GM20000 (cell line): ENCODE measurements at places on chromosomes 12 and 14.
A peak's percentile ranks its signal among the peaks of the same experiment; 100 is the strongest.

DNA sequence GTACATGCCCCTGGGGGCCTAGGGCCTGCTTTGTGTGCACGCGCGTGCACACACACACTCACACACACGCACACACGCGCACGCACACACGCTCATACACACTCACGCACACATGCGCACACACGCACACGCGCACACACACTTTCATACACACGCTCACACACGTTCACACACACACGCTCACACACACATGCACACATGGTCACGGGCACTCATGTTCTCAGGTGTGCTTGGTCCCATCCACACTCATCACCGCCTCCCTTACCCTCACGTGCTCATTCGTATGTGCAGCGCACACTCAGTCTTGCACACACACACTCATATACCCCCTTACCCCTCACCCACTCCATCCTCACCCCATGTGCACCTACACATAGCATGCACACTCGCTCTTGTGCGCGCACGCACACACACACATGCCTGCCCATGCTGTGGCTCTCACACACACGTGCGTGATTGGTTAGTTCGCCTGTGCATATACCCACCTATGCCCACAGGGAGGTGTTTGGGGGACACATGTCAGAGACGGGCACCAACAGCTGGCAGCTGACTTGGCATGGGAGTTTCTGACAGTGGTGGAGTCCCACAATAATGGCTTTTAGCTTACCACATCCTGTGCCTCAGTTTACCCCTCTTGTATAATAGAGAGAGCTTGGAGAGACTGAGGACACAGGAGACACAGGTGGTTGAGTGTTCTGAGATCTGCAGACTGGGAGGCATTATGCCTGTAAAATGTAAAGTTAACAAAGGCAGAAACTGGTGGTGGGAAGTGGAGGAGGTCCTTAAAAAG is 28.7 kb downstream of the TSPAN9 start:
- no peak for DNase-seq

DNA sequence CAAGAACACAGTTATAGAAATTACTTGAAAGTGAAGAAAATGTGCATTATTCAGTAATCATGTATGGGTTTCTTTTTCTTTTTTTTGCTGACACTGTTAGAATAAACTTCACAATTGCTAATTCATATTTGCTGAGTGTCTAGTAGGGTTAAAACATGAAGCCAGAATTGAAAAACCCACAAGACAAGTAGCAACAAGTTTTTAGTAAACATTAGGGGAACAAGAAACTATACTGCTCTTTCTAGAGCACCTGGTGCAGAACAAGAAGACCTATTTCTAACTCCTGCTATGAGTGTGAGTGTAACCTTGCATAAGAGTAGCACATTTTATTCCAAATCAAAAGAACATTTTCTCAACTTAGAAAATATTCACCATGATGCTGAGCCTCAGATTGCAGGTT is 83.2 kb downstream of the ITPR2 start:
- DNase-seq, result peak; percentile 32

GRCh38 chr12:6090803-6091202 is 33.7 kb downstream of the VWF start:
- no peak for DNase-seq

DNA sequence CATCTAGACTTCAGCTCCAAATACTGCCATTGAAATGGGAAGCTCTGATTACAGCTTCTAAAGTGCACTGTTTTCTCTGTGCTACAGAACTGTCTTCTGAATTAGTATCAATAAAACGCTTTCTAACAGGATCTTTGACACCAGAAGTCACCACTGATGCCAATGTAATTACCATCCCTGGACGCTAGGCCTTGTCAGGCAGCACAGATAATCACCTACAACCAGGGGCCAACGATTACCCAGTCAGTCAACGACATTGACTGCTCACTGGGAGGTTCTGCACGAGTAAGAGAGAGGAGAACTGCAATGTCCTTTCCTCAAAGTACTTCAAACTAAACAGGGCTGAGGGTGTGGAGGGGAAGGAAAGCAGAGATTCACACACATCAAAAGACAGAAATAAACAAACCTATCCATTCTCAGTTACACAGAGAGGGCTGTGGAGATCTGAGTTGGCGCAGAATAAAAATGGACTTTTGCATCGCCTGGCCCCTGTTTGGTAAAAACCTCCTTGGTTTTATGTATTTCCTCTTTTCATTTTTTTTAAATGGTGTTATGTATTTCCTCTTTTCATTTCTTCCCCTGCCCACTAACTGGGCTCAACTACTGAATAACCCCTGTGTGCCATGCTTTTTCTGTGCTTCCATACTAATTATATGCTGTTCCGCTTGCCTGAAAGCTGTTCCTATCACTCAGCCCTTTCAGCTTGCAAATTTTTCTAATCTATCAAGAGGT is 492.2 kb downstream of the APAF1 start:
- DNase-seq, result no peak

GRCh38 chr12:112032292-112032691 is 19.1 kb downstream of the ERP29 start:
- DNase-seq, result no peak

DNA sequence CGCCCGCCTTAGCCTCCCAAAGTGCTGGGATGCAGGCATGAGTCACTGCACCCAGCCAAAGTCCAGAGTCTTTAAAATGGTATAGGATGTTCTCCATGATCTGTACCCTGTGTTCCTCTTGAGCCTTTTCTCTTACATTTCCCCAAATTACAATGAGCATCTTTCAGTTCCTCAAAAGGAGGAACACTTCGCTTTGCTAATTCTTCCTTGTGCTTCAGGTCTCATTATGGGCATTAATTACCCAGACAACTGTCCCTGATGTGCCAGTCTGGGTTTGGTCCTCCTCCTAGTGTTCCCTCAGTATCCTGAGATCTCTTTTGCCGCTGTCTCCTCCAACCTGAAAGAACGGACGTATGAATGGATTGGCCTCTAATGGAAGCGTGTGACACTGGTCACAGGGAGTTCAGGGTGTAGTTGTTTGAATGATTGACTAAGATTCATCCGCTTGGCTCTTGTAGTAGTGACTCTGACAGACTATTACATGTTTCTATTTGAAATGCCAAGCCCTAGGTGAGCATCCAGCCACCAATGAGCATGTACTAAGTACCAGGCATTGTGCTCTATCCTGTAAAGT is 8.2 kb downstream of the PRKCH start:
- no peak for DNase-seq

DNA sequence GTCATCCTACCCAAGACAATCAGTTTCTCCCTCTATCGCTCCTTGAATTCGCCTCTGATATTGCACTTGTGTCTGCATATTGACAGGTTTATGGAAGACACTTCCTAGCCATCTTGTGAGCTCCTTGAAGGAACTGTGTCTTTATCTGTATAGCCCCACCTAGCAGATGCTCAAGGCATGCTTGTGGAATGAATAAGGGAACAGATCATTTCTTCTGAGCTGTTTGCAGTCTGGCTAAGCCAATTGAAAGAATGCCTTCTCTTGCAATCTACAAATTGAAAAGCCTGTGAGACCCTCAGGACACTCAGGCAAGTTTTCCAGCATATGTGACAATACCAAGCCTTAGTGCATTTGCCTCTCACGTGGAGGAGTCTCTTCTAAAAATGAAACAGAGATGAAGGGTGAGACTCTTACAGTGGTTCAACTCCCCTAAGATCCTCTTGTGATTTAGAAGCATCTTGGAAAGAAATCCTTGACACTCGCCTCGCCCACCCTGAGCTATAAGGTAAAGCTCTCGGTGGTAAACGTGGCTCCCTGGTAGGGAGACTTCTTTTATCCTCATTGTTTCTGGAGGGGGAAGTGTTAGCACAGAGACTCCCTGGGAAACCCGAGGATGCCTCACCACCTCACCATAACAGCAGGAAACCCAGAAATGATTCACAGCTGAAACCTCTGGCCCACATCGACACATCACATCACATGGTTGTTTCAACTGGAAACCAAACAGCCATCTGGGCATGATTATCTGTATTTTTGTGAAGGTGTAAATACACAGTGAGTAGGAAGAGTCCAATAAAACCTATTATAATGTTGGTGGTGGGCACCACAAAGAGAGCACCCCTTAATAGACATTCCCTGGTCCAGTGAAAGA is 112.3 kb upstream of the BCL2L14 start:
- peak; percentile 42 for DNase-seq

DNA sequence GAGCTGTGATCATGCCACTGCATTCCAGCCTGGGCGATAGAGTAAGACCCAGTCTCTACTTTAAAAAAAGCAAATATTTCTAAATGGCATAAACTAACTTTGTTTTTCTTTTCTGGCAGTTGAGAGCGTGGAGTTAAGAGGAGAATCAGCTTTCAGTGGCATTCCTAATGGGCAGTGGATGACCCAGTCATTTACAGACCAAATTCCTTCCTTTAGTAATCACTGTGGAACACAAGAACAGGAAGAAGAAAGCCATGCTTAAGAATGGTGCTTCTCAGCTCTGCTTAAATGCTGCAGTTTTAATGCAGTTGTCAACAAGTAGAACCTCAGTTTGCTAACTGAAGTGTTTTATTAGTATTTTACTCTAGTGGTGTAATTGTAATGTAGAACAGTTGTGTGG is 21.2 kb downstream of the TDG start:
- DNase-seq, result no peak

GRCh38 chr12:64058541-64059265 is 163.4 kb downstream of the KICS2 start:
- DNase-seq, result no peak

GRCh38 chr14:100075681-100076080 is 10.5 kb downstream of the EVL start:
- DNase-seq, result no peak

DNA sequence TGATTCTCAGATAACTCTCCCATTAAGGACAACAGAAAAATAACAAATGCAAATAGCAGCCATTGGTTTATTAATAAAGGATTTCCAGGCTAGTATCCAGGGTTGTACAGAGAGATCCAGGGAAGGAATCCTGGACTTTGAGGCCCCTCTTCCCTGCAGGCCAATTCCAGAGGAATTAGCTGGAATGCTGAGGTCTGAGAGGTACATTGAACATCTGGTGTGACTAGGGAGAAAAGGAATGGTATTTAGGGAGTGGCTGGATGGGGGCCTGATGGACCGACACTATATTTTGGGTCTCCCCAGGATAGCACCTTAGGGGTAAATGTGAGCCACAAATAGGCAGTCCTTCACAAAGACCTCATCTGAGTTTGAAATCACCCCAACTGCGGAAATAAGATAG is 924.5 kb downstream of the AACS start:
- DNase-seq, result no peak

GRCh38 chr12:130154276-130155070 is 7.8 kb upstream of the FZD10 start:
- no peak for DNase-seq

- no peak for DNase-seq
These were observed 161.7 kb upstream of the EEA1 start for GRCh38 chr12:93090731-93091172.

DNA sequence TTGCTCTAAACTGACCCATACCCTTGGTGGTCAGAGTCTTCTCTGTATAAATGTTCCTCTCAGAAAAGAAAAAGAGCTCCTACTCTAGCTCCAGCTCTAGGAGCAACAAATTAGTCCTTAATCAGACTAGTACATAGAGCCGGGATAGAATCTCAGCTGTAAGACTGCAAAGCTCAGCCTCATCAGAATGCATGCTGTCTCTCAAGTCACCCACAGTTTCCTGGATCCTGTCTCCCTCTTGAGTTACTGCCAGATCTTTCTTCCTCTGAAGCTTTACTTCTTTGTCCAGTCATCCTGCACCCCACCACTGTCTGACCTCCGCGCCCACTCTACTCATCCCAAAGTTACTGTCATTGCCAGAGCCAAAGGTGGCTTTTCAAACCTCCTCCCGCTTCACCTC is 139.3 kb upstream of the PRMT8 start:
- no peak for DNase-seq

- peak; percentile 22 for DNase-seq
These were observed 30.4 kb downstream of the DLGAP5 start for GRCh38 chr14:55160989-55161388.

GRCh38 chr12:8828257-8829124 is 6.1 kb downstream of the A2ML1 start:
- DNase-seq, result no peak

DNA sequence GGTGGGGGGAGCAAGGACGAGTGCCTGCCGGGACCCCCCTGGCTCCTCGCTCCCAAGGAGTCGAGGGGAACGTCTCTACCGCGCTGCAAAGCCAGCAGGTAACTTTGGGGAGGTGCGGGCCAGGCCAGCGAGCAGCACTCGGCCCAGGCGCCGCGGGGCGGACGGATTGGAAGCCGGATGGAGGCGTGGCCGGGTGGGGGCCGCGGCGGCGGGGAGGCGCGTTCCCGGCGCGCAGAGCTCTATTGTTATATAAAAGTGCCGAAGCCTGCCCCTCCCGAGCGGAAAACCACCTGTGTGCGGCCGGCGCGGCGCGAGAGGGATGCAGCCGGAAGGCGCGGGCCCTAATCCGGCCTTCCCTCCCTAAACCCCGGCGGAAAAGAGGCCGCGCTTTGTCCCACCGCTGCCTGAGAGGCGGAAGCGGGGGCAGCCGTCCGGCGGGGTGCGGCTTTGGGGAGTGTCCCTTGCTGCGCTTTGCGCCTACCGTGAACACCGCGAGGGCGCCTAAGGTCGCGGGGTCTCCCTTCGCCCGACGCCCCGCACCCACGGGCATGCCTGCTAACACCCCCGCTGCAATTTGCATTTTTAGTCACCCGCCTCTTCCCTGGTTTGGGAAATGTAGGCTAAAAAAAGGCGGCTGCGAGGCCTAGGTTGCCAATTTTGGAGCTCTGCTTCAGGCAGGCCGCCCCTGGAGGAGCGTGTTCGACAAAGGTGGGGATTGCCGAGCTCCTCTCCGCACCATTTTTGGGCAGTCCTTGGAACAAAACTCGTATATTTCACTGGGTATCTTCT is 1.7 kb upstream of the DUSP6 start:
- DNase-seq, result peak; percentile 70

GRCh38 chr12:28089338-28089737 is 100.9 kb upstream of the CCDC91 start:
- no peak for DNase-seq
